Effector memory CD8-positive, alpha-beta T cell (primary cell): ENCODE measurements at places on chromosomes 6 and 20.

DNA sequence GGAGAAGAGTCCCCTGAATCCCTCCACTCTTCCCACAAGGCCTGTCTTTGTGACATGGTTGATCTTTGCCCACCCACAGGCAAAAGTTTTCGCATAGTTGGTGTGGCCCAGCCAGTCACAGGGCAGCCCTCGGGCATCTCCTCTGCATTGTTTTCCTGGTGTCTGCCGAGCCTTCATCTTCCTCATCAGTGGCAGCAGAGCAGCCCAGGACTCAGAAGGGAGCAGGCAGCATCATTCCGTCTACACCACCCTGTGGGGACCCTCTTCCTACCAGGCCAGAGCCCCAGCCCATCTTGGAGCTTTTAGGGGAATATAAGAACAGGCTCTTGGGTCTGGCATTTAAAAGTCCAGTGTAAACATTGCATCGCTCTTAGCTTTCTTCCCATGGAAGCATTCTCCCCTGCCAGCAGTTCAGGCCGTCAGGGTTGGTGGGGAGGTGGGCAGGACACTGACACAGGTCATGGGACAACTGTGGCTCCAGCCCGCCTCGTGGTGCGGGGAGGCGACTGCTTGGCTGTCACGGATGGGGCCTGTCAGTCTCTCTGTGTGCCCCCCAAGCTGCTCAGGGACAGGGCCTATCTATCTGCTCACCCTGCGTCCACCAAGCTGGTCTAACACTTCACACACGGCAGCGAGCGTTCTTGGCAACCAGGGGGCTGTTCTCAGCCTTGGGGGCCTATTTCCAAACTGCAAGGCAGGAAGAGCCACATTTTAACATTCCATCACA is 38.3 kb downstream of the PDRG1 start:
- no peak for DNase-seq

- no peak for DNase-seq
Observed at GRCh38 chr6:115514656-115515055, 546.0 kb downstream of the FRK start.

- no peak for DNase-seq
Observed at GRCh38 chr6:27241443-27241842, 6.1 kb upstream of the PRSS16 start.

- DNase-seq: no peak
Observed at GRCh38 chr6:33630014-33630413, 8.9 kb downstream of the ITPR3 start.

GRCh38 chr6:37429352-37429750 is 3.7 kb upstream of the CMTR1 start:
- DNase-seq: no peak

GRCh38 chr6:73694711-73695411 is 1.1 kb upstream of the CD109 start:
- no peak for DNase-seq

DNA sequence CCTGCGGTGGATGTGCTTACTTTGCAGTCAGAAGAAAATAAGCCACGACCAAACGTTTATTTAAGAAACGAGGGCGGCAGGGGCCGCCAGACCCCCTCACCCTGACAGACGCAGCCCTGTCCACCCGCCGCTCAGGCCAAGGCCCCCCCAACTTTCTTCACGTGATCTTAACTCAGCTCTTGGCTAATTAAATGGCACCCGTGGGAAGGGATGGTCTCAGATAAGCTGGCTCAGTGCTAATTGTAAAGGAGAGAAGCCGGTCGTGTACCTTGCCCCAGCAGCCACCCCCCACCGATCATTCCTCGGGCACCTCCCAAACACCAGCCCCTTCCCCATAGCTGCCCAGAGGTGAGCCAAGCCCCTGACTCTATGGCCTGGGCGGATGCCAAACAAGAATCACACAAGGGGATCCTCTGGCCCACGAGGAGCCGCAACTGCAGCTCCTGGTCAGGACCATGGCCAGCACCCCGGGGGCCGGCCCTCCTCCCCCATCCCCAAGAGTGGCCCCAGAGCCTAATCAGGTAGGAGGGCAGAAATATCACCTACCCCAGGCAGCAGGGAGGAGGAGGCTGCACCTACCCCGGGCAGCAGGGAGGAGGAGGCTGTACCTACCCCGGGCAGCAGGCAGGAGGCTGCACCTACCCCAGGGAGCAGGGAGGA is 11.2 kb downstream of the KCNQ2 start:
- no peak for DNase-seq

GRCh38 chr20:33284284-33284683 is 1.3 kb downstream of the BPIFB1 start:
- DNase-seq: no peak

GRCh38 chr6:81465859-81466258 is 286.6 kb downstream of the TENT5A start:
- DNase-seq: no peak

DNA sequence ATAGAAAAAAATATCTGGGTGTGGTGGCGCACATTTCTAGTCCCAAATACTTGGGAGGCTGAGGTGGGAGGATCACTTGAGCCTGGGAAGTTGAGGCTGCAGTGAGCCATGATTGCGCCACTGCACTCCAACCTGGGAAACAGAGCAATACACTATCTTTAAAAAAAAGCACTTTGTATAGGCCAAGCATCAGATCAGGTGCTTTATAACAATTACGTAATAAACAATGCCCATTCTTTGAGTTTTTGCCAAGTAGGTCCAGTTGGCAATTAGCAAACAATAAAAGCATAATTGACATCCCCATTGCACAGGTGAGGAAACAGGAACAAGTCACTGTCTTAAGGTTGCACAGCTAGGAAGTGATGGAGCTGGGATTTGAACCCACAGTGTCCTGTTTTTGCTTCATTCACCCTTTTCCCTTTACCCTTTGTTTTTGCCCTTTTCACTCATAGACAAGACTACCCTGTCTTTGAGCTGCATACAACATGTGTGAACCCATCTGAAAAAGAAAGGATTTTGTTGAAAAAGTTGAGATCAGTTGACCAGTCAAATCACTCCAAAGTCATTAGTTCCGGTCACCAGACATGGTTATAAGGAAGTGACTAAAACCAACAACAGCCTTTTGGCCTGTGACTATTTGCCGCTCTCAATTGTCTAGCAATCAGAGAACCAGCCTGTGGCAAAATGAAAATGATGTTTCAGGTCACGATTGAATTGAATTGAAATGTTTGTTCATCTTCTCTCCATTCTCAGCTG is 303.6 kb downstream of the TFAP2C start:
- DNase-seq: no peak

GRCh38 chr6:99471638-99472037 is 43.6 kb downstream of the USP45 start:
- no peak for DNase-seq

DNA sequence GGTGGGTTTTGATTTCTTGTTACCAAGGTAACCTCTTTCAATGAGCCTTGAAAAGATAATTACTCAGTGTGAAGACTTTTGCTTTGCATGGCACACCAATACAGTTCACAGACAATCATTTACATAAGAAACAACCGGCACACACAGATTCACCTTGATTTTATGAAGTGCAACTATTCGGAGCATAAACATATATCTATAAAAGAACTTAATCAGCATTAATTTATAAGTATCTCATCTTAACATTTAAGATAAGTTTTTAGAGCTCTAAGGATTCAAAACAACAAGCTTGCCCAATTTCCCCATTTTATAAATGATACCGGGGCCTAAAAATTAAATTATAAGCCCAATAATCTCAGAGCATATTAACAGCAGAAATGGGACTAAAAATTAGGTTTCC is 85.9 kb upstream of the PCSK2 start:
- DNase-seq: no peak

DNA sequence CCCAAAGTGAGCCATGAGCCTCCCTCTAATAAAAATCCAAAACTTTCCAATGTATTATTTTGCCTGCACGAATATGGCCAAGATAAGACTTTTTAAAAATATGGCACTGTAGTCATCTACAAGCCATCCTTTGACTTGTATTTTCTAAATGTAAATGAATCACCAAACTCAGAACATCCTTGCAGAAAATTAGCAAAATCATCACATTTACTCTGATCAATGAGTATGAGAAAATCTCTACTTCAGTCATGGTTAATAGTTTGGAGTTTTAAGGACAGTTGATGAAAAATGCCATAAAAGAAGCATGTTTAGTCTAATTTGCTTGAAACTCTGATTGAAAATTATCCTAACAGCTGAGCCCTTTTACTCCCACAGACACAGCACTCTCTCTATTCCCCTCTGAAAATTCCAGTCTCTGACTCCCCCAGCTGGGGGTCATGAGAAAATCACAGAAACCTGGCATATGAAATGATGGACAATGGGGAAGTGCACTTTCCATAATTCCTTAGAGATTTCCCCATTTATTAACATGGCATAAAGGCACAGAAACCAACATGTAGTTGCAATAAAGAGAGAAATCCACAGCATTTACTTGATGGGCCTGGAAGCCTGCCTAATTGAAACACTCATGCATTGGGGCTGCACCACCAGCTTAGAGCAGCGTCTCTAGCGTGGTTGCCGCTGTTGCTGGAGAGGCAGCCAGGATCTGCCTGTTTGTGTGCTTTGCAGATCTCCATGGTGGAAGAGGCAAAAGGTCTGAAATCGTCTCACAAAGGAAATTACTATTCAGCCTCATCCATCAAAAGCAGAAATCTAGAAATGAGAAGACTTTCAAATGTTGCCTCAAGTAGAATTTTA is 214.0 kb downstream of the WDR27 start:
- no peak for DNase-seq

DNA sequence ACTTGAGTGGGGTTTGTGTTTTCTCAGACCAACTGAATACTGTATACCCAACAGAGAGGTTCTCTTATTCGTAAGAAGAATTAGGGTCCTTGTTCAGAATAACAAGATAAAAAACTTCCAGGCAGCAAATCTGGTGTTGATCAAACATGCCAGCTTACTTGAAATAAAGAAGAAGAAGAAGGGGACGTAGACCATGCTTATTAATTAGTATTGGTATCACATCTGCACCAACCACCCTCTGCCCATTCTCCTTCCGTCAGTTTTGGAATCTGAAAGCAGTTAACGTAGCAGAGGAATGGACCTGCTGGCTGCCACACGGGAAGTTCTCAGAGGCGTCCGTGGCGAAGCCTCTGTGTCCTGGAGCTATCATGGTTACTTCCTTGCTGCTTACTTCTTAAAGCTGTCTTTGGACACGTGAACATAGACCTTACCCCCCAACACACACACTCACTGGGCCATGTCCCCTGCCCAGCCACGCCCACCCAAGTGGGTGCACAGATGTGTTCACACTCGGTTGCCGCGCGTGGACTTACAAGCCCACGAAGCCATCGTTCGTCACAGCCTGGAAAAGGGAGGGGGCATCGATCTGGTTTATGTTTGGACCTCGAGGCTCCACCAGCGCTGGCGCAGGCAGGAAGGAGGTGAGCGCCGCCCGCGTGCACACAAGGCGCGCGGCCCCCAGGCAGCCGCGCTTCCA is 4.1 kb upstream of the DLL1 start:
- DNase-seq: no peak

DNA sequence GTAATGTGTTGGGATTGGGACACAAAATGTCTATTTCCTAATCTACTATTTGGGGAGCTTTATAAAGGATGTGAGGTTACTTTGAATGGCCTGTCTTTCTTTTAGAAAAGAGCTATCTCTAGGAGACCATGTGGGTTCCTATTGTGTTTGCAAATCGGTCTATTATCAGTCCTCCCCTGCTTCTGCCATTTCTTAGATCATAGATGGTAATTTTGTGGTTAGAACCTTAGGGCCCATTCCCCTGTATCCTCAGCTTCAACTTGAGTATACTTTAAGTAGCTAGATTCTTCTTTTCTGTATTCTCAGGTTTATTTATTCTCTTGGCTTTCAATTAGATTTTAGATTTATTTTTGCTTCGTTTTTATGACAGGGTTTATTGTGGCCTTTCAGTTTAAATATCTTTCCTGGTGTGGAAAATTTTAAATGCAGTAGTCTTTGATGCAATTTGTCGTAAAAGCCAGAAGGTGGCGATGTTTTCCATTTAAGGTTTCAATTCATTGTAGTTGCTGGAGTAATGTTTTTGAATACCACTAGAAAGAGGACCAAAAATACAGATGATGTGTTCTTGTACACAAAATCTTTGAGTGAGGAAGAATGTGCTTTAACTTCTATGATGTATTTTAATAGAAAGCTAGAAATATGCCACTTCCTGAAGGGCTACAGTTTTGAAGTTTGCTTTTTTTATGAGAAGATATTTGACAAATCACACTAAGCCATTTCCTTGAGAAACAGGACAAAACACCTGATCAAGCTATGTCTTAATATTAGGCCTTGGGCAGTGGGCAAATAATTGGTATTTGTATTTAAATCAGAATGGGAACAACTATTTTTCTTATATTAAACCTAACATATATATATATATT is 20.3 kb downstream of the TBPL1 start:
- no peak for DNase-seq

- no peak for DNase-seq
Observed at GRCh38 chr6:12472601-12473038, 182.5 kb downstream of the EDN1 start.

DNA sequence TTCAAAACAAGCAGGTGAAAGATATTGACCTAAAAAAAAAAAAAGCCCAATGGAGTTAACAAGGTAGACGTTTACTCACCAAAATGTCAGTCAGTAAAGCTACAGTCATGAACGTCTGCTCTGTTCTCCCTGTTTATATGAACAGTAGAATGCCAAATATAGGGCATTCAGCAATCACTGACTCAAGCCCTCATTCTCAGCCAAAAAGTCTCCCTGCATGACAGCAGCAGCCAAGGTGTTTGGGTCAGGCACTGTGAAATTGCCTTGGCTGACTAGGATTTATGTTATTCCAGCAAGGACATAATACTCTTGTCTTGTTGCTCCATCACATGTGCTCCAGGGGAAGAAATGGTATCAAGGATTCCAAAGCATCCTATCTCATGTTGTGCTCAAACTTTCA is 194.7 kb upstream of the RSPO3 start:
- no peak for DNase-seq

- DNase-seq: no peak
Observed at GRCh38 chr6:133390168-133390567, 149.0 kb downstream of the EYA4 start.

GRCh38 chr20:53100476-53100911 is 128.3 kb downstream of the TSHZ2 start:
- no peak for DNase-seq

DNA sequence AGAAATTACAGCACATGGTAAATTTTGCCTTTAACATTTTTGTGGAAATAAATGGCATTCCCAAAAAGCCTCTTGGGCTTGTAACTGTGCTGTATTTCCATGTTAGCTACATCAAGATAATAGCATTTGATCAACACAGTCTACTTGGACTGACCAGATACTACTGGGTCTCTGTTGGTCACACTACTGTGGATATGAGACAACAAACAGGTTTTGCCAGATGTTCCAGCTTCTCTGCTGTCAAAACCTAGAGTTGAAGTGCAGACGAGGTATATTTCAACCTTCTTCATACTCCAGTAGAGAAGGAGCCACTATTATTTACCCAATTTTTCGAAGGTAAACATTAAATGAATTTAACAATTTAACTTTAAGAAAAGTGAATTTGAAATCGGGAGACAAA is 284.7 kb upstream of the CITED2 start:
- DNase-seq: no peak
